ENCODE measurements at places on chromosomes 3 and 15.

- DNase-seq = no peak
Measured at GRCh38 chr3:136576279-136577009, 175.7 kb downstream of the STAG1 start.

GRCh38 chr3:18649666-18650363 lies 224.7 kb upstream of the SATB1 start:
- no peak for DNase-seq

DNA sequence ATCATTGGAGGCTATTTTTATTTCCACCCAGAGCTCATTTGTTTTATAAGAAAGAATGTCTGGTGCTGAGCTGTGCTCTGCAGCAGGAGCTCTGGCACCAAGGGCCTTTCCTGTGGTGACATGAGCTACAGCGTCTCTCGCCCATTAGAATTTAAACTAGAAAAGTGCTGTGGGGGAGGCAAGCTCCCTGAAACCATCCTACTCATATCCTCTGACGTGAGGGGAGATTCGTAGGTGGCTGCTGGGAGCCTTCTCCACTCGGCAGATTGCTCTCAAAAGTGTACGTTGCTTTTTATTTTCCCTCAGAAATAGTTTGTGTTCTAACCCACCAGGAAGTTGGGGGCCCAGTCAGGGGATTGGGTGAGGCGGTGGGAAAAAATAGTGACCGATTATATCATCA lies 76.3 kb upstream of the ARHGEF3 start:
- DNase-seq = no peak

DNA sequence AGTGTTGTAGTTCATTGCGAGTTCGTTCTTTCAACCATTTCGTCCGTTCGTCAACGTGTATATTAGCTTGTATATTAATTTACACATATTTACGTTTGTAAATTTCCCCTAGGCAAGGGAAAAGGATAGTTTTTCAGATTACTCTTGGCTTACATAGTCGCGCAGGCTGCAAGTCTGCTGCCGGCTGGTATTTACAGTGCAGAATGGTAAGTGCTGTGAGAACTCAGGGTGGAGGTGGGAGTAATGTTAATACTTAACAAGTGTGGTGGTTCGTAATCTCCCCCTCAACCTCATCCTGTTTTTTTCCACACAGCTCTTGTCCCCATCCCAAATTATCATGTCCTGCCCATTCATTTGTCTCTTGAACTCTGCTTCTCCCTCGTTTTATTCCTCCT lies 766 bp downstream of the FAM98B start:
- DNase-seq = no peak

DNA sequence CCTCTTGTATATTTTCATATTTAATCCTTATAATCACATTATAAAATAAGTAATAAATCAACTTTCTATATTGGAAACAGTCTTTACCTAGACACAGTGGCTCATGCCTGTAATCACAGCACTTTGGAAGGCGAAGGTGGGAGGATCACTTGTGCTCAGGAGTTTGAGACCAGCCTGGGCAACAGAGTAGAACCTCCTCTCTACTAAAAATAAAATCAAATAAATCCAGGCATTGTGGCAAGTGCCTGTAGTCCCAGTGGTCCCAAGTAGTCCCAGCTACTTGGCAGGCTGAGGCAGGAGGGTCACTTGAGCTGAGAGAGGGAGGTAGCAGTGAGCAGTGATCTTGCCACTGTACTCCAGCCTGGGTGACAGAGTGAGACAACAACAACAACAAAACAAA lies 975.1 kb downstream of the ROBO1 start:
- DNase-seq = no peak

GRCh38 chr15:39376371-39376909 lies 204.4 kb upstream of the THBS1 start:
- DNase-seq = no peak

DNA sequence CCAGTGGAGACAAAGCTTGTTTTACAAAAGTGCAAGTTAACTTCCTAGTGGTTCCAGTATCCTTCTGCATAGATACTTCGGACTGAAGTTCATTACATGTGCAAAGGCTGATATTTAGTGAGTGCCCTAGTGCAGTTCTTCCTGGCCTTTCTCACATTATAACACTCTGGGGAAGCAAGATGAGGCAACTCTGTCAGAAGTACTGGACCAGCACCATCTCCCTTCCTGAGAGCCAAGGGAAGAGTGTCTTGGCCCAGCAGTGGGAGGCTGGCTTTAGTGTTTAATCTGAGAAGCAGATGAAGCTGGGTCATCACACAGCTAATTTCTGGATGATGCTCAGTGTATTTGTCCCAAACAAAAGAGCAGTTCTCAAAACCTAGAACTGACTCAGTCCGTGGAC lies 397.7 kb downstream of the CACNA2D3 start:
- DNase-seq = no peak
